Effector CD4-positive, alpha-beta T cell (primary cell): ENCODE measurements at places on chromosomes 2 and 18.

GRCh38 chr18:13392029-13392750 is 173.6 kb downstream of the LDLRAD4 start:
- no peak for DNase-seq

GRCh38 chr2:27823569-27823968 is 52.0 kb downstream of the MRPL33 start:
- no peak for DNase-seq

DNA sequence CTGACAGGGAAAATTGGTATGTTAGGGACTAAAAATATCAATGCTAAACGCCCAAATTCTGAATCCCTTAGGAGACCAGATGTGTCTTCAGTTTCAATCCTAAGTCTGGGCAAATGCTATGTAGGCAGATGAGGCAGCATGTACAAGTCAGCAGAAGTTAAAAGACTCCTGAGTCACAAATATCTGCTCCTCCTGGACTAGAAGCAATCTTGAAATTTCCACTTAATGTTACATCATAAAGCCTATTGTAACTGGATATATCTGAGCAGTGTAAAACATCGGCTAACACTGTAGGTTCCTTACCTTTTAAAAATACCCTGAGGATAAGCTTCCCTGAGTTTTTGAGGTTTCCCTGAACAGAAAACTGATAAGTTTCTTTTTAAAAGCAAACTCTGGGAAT is 1087.6 kb upstream of the PIK3C3 start:
- no peak for DNase-seq

- no peak for DNase-seq
Observed at GRCh38 chr18:78423811-78424210, 555.8 kb upstream of the SALL3 start.

- no peak for DNase-seq
Observed at GRCh38 chr2:99771681-99772333, 282.0 kb upstream of the REV1 start.

GRCh38 chr2:238863231-238863630 is 15.3 kb downstream of the TWIST2 start:
- DNase-seq = no peak

DNA sequence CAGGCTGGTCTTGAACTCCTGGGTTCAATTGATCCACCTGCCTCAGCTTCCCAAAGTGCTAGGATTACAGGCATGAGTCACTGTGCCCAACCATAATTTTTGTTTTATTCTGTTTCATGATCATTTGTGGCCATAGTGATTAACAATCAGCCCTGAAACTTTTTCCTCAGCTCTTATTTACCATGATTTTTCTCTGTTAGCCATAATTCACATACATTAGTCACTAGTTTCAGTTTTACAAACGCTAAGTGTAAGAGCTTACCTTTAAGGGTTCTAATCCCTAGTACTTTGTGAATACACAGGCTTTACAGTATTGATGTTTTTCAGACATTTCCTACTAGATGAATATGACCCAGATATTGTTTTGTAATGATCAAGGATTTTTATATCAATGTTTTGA is 216.1 kb downstream of the DPP4 start:
- no peak for DNase-seq

DNA sequence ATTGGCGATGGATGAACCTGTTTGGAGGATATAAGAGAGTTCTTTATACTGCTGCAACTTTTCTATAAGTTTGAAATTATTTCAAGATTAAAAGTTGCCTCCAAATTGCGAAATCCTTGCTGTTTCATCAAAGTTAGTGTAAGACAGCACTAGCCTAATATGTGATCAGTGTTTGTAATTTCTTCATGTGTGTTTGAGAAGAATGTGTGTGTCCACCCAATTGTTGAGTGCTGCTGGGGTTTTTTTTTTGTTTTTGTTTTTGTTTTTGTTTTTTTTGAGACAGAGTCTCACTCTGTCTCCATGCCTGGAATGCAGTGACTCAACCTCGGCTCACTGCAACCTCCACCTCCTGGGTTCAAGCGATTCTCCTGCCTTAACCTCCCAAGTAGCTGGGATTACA is 33.4 kb downstream of the CDK15 start:
- DNase-seq = no peak

DNA sequence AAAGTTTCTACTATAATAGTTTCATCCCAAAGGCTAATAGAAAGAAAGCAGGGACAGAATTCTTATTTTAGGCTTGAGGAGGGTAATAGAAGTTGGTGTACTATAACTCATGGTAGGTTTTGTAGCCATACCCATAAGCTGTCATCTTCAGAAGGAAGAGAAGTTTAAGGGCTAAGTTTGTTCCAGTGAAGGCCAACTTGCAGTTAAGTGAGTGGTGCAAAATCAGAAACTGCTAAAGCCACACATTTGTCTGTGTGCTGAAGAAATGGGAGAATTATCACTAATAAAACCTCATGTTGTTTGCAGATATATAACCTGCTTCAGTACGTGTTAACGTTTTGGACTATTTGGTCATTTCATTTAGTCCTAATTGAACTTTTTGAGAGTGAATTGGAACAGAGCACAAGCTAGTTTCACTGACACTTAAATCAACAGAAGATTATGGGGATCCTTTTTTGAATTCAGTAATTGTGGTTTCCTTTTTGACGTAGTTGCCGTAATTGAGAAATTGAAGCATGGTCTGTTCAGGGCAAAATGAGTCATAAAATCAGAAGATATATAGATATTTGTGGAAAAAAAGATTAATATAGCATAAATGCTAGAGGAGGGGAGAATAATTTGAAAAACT is 69.1 kb downstream of the PHLPP1 start:
- no peak for DNase-seq

GRCh38 chr2:86331384-86331783 is 6.0 kb downstream of the REEP1 start:
- DNase-seq = no peak

DNA sequence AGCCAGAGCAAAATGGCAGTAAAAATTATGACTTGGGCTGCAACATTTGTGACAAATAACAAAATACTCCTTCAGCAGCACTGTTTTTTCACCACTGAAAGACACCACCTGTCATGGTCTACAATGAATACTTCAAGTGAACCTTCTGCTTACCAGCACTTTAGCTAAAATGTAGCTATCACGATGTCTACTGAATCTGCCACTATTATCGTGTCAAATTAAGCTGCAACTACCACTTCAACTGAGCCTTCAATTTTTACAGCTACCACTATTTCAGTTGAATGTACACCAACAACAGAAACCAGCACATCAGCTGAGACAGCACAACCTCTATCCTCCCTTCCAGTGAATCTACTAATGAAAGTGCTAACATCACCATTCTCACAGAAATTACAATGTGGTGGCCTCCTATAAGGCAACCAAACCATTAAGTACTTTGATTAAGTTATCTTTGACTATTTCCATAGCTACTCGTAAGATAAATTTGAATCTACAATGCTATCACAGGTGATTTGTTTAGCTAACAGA is 10.8 kb upstream of the DYNAP start:
- no peak for DNase-seq

DNA sequence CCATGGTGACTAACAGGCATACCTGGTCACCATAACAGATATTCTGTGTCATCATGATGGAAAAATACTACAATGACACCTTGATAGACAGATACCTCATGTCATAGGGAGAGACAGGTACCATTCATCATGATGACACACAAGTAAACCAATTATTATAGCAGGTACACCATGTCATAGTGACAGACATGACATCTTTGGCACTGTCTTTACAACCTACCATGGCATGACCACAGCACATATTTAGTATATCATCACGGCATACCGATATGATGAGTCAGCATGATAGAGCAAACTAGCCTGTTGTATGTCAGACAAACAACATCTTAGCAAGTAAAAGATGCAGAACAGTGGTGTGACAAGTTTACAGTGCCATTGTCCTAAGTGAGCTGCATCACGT is 101.3 kb upstream of the KLHL29 start:
- DNase-seq = no peak

GRCh38 chr2:80437959-80438358 is 133.4 kb upstream of the LRRTM1 start:
- DNase-seq = no peak

DNA sequence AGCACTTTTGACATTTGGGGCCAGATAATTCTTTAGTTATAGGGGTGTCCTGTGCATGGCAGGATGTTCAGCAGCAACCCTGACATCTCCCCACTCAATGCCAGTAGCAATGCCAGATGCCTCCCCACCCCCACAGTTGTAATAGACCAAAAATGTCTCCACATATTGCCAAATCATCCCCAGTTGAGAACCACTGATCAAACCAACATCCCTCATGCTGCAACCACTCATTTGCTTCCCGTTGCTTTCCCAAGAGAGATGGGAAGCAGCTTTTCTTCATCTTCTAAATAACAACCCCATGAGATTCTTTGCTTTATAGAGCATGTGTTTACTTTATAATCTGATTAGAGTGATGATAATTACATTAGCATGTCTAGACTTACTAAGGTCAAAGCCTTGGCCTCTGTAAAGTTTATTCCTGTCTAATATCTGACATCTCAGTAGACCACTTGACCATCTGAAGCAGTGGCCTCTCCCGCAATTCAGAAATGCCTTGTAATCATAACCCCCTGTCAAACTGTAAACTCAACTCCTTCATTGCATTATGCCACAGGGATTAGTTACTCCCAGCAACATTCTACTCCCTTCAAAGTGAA is 28.7 kb upstream of the C1D start:
- no peak for DNase-seq

DNA sequence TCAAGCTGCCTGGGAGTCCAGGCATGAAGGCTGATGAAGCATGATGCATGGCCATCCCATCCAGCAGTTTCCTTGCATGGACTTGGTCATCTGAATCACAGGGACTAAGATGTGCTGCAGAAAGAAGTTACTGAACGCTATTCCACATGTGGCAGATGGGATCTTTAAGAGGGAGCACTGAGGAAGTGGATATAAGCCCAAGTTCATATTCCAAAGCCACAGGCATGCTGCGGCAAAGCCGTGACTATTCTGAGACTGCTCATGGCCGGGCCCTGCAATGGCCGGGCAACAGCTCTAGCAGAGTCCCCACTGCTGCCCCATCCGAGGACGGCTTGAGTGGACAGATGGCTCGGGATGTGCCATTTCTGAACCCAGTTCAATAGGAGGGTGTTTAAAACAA is 61.5 kb downstream of the STPG4 start:
- DNase-seq = no peak

GRCh38 chr18:74963820-74964446 is 245.0 kb downstream of the PTGR3 start:
- DNase-seq = no peak

- no peak for DNase-seq
Observed at GRCh38 chr2:119414894-119415293, 16.8 kb upstream of the TMEM37 start.

GRCh38 chr18:45837283-45838070 is 12.0 kb downstream of the SIGLEC15 start:
- DNase-seq = no peak

- no peak for DNase-seq
Observed at GRCh38 chr2:38578832-38579231, 23.9 kb downstream of the HNRNPLL start.

- no peak for DNase-seq
Observed at GRCh38 chr2:97931858-97932225, 63.9 kb downstream of the TMEM131 start.

DNA sequence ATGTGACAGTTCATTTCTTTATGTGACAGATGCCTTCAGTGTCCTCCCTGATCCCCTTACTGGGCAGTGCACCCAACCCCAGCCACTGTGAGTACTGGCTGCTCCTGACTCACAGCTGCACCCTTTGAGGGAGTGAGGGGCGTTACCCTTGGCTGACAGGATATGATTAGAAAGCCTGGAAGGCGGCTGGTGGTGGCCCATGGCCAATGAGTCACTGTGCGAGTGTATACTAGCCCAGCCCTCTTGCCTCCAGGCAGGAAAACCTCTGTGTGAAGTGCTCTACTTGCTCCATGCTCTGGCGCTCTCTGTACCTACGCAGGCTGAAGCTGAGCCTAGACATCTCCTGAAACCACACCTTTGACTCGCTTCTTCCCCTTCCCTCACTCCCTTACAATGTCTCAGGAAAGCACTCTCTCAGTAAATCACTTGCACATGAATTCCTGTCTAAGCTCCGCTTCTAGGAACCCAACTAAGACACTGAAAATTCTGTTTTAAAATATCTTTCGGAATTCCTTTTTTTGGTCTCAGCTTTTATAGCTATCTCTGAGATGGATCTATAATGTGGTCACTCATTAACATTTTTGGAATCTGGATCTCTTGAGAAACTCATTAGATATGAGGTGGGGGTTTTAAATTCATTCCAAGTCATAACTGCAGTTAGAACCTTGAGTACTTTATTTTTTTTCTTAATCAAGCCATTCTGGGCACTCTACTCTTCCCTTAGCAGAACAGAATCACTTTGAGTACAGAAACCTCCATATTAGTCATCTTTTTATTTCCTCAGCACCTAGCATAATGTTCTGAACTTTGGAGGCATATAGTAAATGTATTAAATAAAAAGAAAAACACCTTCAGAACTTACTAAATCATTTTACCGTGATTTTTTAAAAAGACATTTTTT is 25.3 kb upstream of the STAM2 start:
- no peak for DNase-seq

GRCh38 chr2:13227578-13227977 is 510.8 kb downstream of the TRIB2 start:
- DNase-seq = no peak

GRCh38 chr2:238706673-238707072 is 141.2 kb upstream of the TWIST2 start:
- DNase-seq = no peak

GRCh38 chr18:24427484-24427883 is 1.0 kb downstream of the IMPACT start:
- no peak for DNase-seq

GRCh38 chr2:173855661-173856060 is 109.5 kb downstream of the SP3 start:
- no peak for DNase-seq

DNA sequence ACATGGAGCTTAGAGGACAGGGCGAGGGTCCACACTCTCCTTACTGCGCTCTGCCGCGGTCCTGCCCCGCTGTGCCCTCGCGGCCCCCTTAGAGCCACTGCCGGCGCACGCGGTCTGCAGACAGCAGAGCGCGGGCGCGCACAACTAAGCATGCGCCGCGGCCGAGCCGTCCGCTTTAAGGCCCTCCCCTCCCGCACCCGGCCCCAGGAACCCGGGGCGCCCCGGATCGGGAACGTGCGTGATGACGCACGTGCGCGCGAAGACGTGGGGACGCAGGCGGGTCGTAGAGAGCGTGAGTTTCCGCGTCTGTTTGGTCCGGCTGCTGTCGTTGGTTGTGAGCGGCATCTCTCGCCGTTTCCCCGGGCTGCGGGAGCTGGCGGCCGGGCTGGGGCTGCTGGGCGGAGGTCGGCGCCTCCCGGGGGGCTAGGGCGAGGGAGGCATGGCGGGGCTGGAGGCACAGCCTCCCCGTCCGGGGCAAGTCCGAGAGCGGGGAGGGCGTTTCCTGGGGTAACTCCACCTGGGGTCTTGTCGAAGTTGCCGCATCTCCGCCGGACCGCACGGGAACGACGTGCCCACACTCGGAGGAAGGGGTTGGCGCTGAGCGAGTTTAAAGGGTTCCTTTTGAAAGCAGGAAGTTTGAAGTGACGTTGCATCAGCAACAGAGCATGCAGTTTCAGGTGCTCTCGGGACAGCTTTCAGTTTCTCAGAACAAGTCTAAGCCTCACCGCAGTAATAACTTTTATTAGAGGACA is at the start of gene RHBDD1:
Gene RHBDD1 (plus strand): TSS at position 259 of the 752 bp plus-strand sequence. CDS start 28,640 bp downstream, outside the sequence.
- DNase-seq = peak; percentile 89

- no peak for DNase-seq
Observed at GRCh38 chr18:39523281-39523680, 1957.7 kb upstream of the CELF4 start.
